ENCODE measurements at places on chromosomes 7 and 10.
A peak's percentile ranks its signal among the peaks of the same experiment; 100 is the strongest.

- DNase-seq: no peak
- H3K4me1 ChIP-seq: no peaks in the 10 kb centered on the region
- no peaks in the 10 kb centered on the region for H3K36me3 ChIP-seq
- H3K27me3 ChIP-seq: no peaks in the 10 kb centered on the region
- H3K27ac ChIP-seq: no peak overlapping the region
Observed at GRCh38 chr7:26426096-26426495, 134.4 kb downstream of the SNX10 start.

DNA sequence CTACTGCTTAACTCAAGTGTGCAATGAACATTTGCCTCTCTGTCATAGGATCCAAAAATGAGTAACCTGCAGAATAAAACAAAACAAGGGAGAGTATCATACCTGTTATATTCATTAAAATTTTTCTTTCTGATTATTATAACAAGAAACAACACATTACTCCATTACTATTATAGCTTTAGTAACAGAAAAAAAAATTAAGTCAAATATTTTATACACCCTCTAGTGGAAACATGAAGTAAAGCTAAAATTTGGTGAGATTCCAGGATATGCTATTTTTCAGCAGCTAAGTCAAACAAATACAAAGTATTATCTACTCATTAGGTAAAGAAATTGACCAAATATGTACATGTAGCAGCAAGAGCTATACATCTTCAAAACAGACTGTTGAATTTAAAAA, 56.3 kb downstream of the PDZD8 start:
- no peak overlapping the region for H3K27ac ChIP-seq
- H3K36me3 ChIP-seq: peaks cover 4% of the 10 kb centered on the region
- H3K27me3 ChIP-seq: no peaks in the 10 kb centered on the region
- no peak overlapping the region for H3K4me3 ChIP-seq

GRCh38 chr7:92873776-92874175, 37.4 kb upstream of the CDK6 start:
- no peak for DNase-seq
- H3K4me1 ChIP-seq: no peaks in the 10 kb centered on the region
- no peak overlapping the region for H3K4me3 ChIP-seq
- no peaks in the 10 kb centered on the region for H3K27me3 ChIP-seq

GRCh38 chr10:80535671-80536360, 1.9 kb upstream of the SH2D4B start:
- peaks cover 13% of the 10 kb centered on the region for H3K4me1 ChIP-seq
- no peaks in the 10 kb centered on the region for H3K27me3 ChIP-seq
- H3K27ac ChIP-seq: peak overlapping the region; percentile 92
- no peaks in the 10 kb centered on the region for H3K36me3 ChIP-seq
- H3K4me3 ChIP-seq: peak overlapping the region; percentile 53

Measured in T-cell (primary cell).